ENCODE measurements at places on chromosomes 2 and 18.
A peak's percentile ranks its signal among the peaks of the same experiment; 100 is the strongest.

DNA sequence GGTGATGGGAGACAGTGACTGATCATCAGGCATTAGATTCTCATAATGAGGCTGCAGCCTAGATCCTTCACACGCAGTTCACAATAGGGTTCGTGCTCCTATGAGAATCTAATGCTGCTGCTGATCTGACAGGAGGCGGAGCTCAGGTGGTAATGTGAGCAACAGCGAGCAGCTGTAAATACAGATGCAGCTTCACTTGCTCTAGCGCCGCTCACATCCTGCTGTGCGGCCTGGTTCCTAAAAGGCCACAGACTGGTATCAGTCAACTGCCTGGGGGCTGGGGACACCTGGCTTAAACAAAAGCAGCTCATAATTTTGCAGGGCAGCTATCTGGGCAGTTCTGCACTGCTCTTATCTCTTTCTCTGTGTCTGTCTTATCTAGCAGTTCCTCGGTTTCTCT is 20.4 kb upstream of the CD226 start:
- peak; percentile 16 for DNase-seq

DNA sequence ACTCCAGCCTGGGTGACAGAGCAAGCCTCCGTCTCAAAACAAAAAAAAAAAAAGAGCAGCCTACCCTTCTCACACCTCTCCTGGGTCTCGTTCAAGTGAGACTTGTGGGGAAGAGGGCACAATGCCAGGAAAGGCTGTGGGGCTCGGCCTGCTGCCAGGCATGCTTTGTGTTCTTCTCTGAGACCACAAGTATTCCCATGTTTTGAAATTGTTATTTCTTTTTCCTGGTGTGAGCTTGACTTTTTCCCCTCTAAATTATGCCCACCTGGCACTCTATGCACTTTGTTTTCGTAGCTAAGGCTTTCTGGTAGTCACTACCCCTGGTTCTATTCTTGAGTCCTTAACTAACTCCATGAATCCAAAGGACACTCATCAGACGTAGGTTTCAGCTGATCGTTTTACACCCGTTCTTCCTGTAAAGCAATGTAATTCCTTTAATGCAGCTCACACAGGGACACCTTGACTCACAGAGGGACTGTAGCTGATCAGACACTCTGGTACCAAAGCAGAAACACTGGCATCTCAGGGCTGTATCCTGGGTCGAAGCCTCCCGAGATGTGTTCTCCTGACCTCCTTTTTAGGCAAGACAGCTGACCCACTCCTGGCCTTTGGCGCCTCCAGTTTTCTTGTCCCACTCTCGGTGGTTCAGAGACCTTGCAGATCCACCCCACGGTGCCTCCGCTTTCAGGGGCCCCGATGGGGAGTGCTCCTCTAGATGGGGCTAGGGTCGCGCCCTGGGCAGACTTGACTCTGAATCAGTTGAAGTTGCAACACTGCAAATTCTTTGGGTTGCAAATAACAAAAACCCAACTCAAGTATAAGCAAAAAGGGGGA is 193.3 kb upstream of the AGAP1 start:
- no peak for DNase-seq

DNA sequence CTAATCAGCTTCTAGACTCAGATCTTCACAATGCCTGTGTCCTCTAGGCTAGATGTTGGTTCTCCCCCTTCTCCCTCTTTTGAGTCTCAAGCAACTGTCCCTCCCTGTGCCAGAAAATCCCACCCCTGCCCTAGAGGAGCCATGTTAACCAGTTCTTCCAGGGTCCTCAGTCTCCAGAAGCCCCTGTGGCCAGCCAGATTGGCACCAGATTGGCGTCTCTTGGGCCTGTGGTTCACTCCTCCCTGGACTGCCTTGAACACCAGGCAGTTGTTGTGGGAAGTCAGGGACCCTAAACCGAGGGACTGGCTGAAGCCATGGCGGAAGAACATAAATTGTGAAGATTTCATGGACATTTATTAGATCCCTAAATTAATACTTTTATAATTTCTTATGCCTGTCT is 36.6 kb downstream of the CYP26B1 start:
- no peak for DNase-seq

DNA sequence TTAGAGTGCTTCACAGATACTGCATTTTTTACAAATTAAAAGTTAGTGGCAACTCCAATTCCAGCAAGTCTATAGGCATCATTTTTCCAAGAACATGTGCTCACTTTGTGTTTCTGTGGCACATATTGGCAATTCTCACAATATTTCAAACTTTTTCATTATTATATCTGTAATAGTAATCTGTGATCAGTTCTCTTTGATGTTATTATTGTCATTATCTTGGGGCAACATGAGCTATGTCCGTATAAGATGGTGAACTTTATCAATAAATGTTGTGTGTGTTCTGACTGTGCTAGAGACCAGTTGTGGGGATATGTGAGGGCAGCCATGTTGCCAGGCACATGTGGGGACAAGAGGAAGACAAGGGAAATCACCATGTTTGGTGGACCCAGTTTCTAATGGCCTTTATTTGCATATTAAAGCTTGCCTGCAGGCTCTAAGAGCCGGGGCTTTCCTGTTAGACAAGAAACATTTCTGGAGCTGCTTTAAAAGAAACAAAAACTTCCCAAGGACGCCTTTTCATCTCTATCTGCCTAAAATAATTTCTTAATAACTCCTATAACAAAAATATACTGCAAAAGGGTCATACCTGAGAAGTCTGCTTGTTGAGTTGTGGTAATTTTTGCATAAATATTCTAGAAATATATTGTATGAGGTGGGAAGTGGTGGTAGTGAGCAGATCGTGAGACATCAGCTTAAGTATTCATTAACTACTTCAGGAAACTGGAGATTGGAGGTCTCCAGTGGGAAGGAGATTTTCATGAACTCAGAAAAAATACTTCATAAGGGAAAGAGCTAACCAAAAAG is 37.2 kb downstream of the KYNU start:
- DNase-seq, result no peak

DNA sequence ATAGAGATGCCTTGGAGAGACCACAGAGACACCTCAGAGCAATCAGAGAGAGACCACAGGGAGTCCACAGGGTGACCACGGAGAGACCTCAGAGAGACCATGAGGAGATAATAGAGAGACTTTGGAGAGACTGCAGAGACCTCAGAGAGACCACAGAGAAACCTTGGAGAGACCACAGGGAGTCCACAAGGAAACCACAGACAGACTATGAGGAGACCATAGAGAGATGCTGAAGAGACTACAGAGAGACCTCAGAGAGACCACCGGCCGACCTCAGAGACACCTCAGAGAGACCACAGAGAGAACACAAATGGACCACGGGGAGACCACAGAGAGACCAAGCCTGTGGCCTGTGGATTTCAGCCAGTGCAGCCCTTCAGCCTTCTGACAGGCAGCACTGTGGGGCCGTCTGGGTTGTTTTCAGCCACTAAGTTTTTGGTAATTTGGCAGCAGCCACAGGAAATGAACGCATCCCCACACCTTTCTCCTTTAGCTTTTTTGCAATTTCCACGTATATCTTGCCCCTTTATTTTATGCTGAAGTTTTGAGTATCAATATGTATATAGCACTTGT is 11.4 kb upstream of the TMEM18 start:
- DNase-seq, result no peak

GRCh38 chr2:173354582-173355131 is at the start of gene CDCA7:
CDCA7 (plus strand) TSS chr2:173354872; CDS start chr2:173354964, 92 bp downstream.
- DNase-seq, result no peak

DNA sequence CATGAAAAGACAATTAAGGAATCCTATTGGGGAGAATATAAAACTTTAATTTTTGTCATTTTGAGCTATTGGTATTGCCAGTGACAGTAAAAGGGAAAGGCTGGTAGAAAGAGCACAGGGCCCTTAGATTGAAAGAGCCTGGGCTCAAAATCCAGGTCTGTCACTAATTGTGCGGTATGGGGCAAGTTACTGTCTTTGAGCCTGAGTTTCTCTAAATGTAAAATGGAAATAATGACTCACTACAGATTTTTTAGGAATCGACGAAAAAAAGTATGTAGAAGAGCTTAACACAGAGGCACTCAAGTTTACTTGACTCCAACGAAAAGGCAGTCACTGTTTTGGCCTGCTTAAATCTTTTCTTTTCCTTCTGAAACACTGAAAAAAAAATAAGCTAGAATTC is 7.0 kb downstream of the NDUFV2 start:
- no peak for DNase-seq

- DNase-seq, result no peak
Measured at GRCh38 chr2:84778911-84779690, 101.8 kb downstream of the TRABD2A start.

Data from T-helper 2 cell (primary cell).